ENCODE measurements at places on chromosomes 6 and 20. TPM values are rescaled to one million over a fixed set of nuclear protein-coding genes. Genes with fewer than 3 reads are reported as not detected.

ARMC12 gene
- 1.3 TPM for total RNA-seq

CCDC170 gene
- total RNA-seq = not detected

FNDC1 gene
- not detected for total RNA-seq

- H3K27ac ChIP-seq = peak overlapping the region; percentile 75
- no peak for DNase-seq
- H3K36me3 ChIP-seq = no peaks in the 10 kb centered on the region
- H3K27me3 ChIP-seq = no peaks in the 10 kb centered on the region
Observed at GRCh38 chr20:50789968-50790650, 4.8 kb upstream of the BCAS4 start.

- no peak overlapping the region for H3K4me3 ChIP-seq
- H3K27me3 ChIP-seq = no peaks in the 10 kb centered on the region
- no peak overlapping the region for H3K27ac ChIP-seq
- no peaks in the 10 kb centered on the region for H3K4me1 ChIP-seq
- no peak for DNase-seq
Observed at GRCh38 chr20:34642009-34642408, 34.9 kb downstream of the PIGU start.

DNA sequence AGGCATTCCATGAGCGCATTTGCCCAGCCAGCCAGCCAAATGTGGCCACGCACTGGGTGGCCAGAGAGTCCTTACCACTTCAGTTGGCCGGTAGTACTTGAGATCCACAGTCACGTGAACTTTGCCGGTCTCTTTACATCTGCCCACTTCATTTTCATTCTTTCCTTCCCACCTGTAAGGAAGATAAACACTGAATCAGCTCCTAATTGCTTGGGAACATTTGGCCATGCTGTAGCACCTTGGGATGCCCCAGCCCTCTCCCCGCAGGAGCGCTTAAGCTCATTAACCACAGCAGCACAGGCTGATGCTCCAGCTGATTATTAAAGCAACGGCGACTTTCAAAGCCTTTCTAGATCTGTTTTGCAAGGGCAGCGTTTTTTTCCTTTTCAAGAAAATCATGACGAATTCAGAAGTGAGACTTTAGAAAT, 116.6 kb downstream of the FOXC1 start:
- no peaks in the 10 kb centered on the region for H3K4me1 ChIP-seq
- no peak overlapping the region for H3K4me3 ChIP-seq
- H3K27me3 ChIP-seq = no peaks in the 10 kb centered on the region
- no peak for DNase-seq
- H3K27ac ChIP-seq = no peak overlapping the region

PACRG gene
- total RNA-seq = not detected

DNA sequence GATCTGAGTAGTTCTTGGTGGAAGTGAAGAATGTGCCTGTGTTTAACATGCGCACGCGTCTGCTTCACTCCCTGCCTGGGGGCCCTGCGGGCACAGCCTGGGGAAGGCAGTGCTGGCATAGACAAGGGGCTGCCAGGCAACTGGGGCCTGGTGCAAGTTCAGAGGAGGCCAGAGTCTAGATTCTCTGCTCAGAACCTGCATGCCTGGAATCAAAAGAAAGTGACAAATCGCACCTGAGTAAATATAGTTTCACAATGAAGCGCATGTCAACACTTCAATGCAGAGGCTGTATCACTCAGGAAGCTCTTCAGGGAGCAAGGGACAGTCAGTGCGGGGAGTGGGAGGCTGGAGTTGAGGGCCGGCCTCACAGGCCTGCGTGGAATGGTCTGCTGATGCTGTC, 24.2 kb upstream of the PPP1R14C start:
- H3K4me3 ChIP-seq = no peak overlapping the region
- DNase-seq = no peak
- no peaks in the 10 kb centered on the region for H3K36me3 ChIP-seq

DNA sequence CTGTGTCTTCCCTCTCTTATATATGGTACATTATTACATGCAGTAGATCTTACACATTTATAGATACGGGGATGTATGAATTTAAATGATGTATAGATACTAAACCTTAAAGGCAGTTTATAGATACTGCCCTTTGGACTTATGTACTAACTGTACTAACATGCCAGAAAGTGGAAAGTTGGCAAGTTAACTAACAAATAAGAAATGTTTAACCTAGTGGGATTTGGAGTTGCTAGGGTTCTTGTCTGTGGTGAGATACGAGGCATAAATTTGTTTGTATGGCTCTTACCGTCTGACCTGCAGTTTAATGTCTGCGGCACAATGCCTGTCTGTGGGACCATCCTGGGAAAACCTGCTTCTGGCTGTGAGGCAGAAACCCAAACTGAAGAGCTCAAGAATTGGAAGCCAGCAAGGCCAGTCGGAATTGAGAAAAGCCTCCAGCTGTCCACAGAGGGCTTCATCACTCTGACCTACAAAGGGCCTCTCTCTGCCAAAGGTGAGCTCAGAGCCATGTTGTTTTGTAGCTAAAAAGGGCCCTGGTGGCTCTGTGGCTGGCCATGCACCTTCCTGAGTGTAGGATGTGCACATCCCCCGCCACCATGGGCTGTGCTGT, 62.9 kb upstream of the SLC22A1 start:
- no peak for DNase-seq
- no peak overlapping the region for H3K27ac ChIP-seq
- H3K36me3 ChIP-seq = peaks cover 48% of the 10 kb centered on the region
- no peaks in the 10 kb centered on the region for H3K27me3 ChIP-seq

LBP gene
- total RNA-seq = not detected

- H3K27ac ChIP-seq = no peak overlapping the region
- DNase-seq = no peak
- no peak overlapping the region for H3K4me3 ChIP-seq
- no peaks in the 10 kb centered on the region for H3K36me3 ChIP-seq
- H3K4me1 ChIP-seq = peaks cover 12% of the 10 kb centered on the region
Observed at GRCh38 chr6:3415082-3415453, 41.8 kb downstream of the SLC22A23 start.

DNA sequence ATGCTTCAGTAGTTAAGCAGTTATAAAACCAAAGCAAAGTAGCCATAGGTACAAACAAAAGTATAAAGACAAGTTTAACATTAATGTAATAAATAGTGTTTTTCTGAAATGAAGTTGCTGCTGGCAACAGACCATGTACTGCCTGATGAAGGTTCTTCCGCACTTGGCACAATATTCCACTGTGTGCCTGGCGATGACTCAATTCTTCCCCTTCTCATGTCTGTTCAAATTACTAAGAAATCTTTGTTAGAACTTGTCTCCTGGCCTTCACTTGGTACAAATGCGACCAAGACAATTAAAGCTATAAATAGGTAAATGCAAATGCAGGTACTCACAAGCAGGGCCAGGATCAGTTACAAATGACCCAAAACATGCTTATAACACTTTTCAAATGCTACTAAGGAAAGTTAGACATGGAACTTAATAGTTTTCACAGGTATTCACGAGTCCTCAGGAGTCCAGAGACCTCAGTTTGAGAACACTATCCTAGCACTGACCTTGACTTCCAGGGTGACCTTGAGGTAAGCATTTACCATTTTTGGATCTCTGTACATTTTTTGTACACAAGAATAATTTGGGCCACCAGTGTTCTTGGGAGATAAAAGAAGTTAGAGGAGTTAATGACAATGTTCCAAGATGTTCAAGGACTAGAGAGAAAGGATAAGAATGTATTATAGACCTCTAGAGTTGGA, 8.1 kb upstream of the DDR1 start:
- H3K36me3 ChIP-seq = peaks cover 7% of the 10 kb centered on the region
- H3K4me1 ChIP-seq = peaks cover 32% of the 10 kb centered on the region
- no peak overlapping the region for H3K4me3 ChIP-seq

- no peak overlapping the region for H3K4me3 ChIP-seq
- DNase-seq = no peak
Observed at GRCh38 chr6:72424476-72424875, 197.4 kb upstream of the KCNQ5 start.

DNA sequence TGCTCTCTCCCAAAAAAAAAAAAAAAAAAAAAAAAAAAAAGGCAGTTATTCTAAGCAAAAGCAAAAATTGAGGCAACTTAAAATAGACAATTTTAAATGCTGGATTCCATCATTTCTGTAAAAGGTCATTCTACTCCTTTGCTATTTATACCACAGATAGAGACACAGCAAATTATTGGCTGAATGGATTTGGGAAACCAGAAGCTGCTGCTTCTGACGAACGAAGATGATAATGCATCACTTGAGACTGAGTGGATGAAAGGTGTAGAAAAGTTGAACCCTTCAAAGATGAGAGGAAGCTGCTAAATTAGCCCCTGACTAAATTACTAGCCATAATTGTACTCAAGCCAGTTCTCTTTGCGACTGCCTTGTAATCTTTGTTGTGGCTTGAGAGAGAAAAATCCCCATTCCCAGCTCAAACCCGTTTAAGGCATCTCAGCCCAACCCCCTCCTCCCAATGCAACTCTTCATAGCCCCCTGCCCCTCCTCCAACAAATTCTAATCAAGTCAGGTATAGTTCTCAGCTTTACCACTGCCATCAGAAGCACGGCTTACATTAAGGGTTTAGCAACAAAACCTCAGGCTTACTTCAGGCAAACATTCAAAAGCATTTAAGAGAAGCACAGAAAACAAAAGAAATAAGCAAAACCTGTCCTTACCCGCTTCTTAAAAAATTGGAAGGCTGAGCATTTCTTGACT, 1.0 kb downstream of the SGK1 start:
- no peak overlapping the region for H3K27ac ChIP-seq
- peak overlapping the region; percentile 72 for H3K4me3 ChIP-seq
- H3K4me1 ChIP-seq = peaks cover 19% of the 10 kb centered on the region

GRCh38 chr20:605237-605636, 4.9 kb downstream of the TCF15 start:
- no peak for DNase-seq
- H3K4me1 ChIP-seq = no peaks in the 10 kb centered on the region
- H3K27me3 ChIP-seq = peaks cover 17% of the 10 kb centered on the region

- no peaks in the 10 kb centered on the region for H3K27me3 ChIP-seq
- H3K27ac ChIP-seq = no peak overlapping the region
- DNase-seq = peak; percentile 64
- H3K4me3 ChIP-seq = no peak overlapping the region
Observed at GRCh38 chr6:53956068-53956711, 155.1 kb upstream of the MLIP start.

SLC18B1 gene
- total RNA-seq = 3.4 TPM

- H3K4me3 ChIP-seq = peak overlapping the region; percentile 79
- DNase-seq = peak; percentile 62
- peaks cover 23% of the 10 kb centered on the region for H3K36me3 ChIP-seq
- peaks cover 6% of the 10 kb centered on the region for H3K27me3 ChIP-seq
Observed at GRCh38 chr6:154247119-154247861, 109.3 kb downstream of the IPCEF1 start.

GRCh38 chr20:53276143-53276542, 304.0 kb downstream of the TSHZ2 start:
- no peak for DNase-seq
- H3K4me3 ChIP-seq = no peak overlapping the region
- H3K27ac ChIP-seq = no peak overlapping the region

DNA sequence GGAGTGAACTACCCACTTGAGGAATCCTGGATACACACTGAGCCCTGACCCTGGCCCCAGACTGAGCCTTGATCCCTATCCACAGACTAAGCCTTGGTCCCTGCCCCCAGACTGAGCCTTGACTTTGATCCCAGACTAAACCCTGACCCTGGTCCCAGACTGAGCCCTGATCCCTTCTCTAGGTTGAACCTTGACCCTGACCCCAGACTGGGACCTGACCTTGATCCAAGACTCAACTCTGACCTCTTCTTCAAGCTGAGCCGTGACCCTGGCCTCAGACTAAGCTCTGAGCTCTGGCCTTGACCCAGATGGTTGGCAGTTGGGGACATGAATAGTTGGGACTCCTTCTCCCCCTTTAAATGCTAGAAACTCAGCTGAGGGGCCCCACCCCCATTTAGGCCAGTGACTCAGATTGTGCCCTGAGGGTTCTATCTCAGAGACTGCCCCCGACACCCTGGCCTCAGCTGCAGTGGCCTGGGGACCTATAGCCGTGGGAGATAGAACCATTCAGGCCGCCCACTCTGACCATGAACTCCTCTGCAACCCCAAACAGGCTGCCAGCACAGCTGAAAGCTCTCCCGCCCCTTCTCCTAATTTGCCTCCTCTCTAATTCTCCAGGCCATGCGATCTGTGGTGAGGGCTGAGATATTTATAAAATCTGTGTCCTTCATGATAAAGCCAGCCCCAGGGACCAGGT, 84.7 kb downstream of the DLGAP4 start:
- H3K36me3 ChIP-seq = no peaks in the 10 kb centered on the region
- H3K4me1 ChIP-seq = no peaks in the 10 kb centered on the region

BMP2 gene
- total RNA-seq = not detected

- H3K4me3 ChIP-seq = peak overlapping the region; percentile 0
- no peaks in the 10 kb centered on the region for H3K4me1 ChIP-seq
- no peaks in the 10 kb centered on the region for H3K27me3 ChIP-seq
- peak; percentile 13 for DNase-seq
- no peak overlapping the region for H3K27ac ChIP-seq
- no peaks in the 10 kb centered on the region for H3K36me3 ChIP-seq
Observed at GRCh38 chr6:63441266-63441956, 121.6 kb upstream of the LGSN start.

ZNF165 gene
- 4.6 TPM for total RNA-seq

DNA sequence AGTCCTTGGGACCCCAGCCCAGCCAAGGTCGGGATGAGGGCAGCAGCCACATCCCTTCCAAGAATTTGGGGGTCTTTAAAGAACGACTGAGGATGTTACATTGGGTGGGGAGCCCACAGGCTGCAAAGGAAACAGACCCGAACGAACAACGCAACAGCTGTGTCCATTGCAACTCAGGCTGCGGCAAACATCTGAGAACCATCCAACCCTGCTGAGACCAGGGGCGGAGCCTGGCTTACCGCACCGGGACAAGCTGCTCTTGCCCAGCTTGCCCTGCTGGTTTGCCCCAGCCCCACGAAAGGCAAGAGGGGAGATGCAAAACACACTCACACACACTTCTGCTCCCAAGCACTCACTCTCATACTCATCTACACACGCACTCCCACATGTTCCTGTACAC, 21.5 kb upstream of the TAF4 start:
- no peak for DNase-seq
- no peak overlapping the region for H3K4me3 ChIP-seq
- peaks cover 2% of the 10 kb centered on the region for H3K36me3 ChIP-seq
- H3K27ac ChIP-seq = no peak overlapping the region

- no peak for DNase-seq
- H3K27ac ChIP-seq = no peak overlapping the region
- H3K4me1 ChIP-seq = no peaks in the 10 kb centered on the region
- no peak overlapping the region for H3K4me3 ChIP-seq
- H3K27me3 ChIP-seq = peaks cover 22% of the 10 kb centered on the region
Observed at GRCh38 chr20:59802018-59802417, 131.4 kb downstream of the SYCP2 start.

GLP1R gene
- total RNA-seq = 0.70 TPM

SDCBP2 gene
- total RNA-seq = 3.2 TPM

OR12D3 gene
- not detected for total RNA-seq

All from activated CD4-positive, alpha-beta T cell treated with anti-CD3 and anti-CD28 coated beads for 36 hours (primary cell).